ENCODE measurements at places on chromosomes 3 and 15. TPM values are rescaled to one million over a fixed set of nuclear protein-coding genes. Genes with fewer than 3 reads are reported as not detected.

Gene CIAO2A
- total RNA-seq = 132 TPM

Gene FSIP1
- 0.51 TPM for total RNA-seq

Gene PARP15
- total RNA-seq = not detected

Gene ALPK3
- total RNA-seq = 0.11 TPM

Gene TRIM59
- 4.9 TPM for total RNA-seq

Gene ZMYND10
- 1.1 TPM for total RNA-seq

Gene CDC25A
- total RNA-seq = 12.3 TPM

Gene ZDHHC23
- total RNA-seq = 3.8 TPM

Gene FILIP1L
- 0.24 TPM for total RNA-seq

Gene C3orf20
- total RNA-seq = 0.03 TPM
